ENCODE measurements at places on chromosomes 2 and 18.
A peak's percentile ranks its signal among the peaks of the same experiment; 100 is the strongest.

GRCh38 chr2:36834731-36835524, 131.4 kb downstream of the STRN start:
- DNase-seq: no peak

GRCh38 chr2:186485871-186486650, at the start of gene ZC3H15:
Gene ZC3H15 (plus strand): TSS chr2:186486260. CDS start chr2:186486383, 123 bp downstream.
- DNase-seq: peak; percentile 97

- DNase-seq: peak; percentile 23
These were observed 88.0 kb downstream of the COMMD1 start for GRCh38 chr2:61993422-61994024.

DNA sequence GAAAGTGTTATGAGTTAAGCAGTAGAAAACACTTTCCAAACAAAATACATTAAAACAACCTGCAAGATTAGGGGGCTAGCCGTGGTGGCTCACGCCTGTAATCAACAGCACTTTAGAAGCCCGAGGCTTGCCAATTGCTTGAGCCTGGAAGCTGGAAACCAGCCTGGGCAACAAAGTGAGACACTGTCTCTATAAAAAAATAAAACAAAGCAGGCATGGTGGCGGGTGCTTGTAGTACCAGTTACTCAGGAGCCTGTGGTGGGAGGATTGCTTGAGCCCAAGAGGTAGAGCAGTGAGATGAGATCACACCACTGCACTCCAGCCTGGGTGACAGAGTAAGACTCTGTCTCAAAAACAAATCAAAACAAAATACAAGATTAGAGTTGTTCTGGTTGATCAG, 208.3 kb downstream of the ERBB4 start:
- no peak for DNase-seq

- DNase-seq: no peak
These were observed 15.2 kb downstream of the SMAD2 start for GRCh38 chr18:47915229-47915628.

DNA sequence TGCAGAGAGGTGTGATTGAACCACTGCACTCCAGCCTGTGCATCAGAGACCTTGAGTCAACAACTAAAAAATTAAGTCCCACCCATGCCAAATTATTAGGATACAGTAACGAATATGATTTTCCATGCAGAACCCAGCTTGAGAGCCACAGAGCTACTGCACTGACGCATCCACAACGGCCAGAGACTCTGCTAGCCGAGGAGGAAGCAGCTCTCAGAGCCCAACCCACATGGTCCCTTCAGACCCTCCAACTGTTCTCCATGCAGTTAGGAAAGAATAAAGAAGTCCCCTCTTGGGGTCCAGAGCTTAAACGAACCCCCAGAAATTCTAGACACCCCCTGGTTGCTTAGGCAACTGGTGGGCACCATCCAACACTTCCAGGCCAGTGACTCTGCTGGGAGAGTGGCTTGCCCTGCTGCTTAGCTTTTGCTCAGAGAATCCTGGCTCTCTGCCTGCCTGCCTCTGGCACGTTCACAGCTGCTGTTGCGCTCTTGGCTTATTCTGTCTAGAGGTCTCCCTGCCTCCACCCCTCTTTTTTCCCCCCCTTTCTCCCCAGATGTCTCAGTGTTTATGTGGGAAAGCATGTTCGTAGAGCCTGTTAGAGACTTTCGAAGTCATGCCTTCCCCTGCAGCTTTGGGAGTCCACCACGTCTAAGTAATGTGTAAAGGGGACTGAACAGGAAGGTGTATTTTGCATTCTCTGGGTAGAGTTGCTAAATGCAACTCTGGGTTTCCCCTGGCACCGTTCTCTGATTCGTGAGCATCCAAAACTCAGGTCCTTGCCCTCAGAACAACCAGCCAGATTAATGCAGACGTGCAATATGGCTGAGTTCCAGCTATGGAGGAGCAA, 26.0 kb upstream of the SP3 start:
- DNase-seq: no peak

- DNase-seq: no peak
These were observed 78.9 kb downstream of the CD8B2 start for GRCh38 chr2:106566050-106566449.

DNA sequence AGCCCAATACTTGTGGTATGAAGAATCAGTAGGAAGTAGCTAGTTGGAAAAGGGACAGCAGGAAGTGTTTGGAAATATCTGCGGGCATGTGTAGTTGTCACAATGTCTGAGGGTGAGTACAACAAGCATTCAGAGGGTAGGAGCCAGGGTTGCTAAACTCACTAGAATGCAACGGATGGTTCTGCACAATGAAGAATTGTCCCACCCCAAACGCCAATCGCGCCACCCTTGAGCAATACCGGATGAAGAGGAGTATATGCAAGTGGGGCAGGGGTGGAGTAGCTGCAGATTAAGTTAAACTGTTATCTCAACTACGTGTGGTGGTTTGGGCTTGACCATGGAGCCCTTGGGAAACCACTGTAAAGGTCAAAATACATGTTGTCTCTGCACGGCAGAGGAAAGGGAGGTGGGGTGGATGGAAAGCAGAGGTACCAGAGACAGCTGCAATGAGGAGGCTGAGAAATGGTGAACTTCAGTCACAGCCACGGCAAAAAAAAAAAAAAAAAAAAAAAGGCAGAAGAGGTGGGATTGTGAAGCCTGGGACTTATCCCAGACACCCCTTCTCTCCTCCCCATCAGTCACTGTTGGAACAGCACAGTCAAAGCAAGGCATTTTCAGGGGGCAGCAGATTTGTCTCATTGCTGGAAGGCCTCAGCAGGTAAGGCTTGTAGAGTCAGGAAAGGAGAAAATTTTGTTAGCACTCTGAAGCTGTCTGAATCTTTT, 5.2 kb downstream of the CCL20 start:
- DNase-seq: no peak

DNA sequence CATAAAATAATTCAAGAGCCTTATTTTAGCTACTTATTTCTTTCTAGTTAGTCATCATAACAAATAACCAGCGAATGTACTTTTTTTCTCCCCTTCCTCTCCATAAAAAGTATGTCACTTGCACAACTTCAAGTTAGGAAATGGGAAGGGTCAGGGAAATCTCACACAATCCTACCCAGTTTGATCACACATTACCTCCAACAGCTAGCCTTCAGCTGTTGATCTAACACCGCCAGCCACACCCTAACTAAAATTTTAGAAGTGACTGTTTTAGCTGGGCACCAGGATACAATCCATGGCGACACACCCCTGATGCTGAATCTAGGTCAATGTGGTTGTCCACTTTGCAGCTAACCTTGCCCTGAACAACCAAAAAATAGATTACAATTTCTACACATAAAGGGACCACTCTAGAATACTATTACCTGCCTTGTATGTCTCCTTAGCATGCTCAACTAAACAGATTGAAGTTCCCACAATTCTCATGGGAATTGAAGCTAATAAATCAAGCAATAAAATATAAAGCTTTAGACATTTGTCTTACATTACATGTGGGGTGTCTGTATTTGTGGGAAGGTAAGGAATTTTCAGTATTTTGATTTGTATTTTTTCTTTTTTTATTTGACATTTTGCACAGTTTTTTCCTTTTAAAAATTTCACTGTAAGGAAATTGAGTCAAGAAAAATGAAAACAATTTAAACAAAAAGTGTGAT, 7.3 kb upstream of the COL3A1 start:
- no peak for DNase-seq

DNA sequence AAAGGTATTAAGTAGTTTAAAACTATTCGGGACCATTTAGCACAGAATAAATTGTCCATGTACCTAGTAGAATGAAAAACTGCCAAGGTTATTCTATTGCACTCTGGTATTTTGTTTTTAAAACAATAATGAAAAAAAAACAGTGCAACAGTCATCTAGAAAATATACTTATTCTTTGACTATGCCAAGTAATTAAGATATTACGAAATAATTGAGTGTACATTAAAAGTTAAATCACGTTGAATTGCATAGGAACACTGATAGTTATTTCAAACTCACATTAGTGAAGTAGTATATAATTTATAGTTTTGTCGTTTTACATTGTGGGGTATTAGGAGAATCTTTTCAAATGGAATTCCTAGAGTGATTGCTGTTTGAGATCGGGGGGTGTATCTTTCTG, 20.1 kb downstream of the R3HDM1 start:
- no peak for DNase-seq

DNA sequence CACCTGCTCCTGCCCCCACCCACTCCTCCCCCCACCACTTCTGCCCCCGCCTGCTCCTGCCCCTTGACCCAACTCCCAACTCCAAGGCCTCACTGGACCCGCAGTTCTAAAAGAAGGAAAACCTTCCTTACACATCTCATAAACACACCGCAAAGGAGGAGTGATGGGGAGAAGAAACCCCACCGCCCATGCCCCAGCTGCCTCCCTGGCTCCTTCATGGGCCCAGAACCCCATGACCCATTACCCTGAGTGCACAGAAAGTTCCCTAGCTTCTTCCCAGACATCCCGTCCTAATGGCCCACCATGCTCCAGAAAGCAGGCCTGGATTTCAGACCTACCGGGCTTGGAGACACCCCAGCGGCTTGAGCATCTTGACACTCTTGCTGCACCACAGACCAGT, 17.8 kb upstream of the CNDP2 start:
- DNase-seq: no peak

DNA sequence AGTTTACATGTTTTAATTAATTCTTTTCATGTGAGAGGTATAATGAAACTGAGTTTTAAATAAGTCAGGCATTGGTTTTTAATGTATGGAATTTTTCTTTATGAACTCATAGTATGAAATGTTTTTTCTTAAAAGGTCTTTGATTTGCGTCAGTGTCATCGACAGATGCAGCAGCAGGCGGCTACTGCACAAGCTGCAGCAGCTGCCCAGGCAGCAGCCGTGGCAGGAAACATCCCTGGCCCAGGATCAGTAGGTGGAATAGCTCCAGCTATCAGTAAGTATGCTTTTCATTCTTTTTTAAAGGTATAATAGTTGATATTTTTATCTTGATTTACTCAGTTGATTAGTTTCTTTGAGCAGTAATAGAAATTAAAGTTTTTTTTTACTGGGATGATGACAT, 46.5 kb downstream of the SMAD4 start:
- DNase-seq: no peak

DNA sequence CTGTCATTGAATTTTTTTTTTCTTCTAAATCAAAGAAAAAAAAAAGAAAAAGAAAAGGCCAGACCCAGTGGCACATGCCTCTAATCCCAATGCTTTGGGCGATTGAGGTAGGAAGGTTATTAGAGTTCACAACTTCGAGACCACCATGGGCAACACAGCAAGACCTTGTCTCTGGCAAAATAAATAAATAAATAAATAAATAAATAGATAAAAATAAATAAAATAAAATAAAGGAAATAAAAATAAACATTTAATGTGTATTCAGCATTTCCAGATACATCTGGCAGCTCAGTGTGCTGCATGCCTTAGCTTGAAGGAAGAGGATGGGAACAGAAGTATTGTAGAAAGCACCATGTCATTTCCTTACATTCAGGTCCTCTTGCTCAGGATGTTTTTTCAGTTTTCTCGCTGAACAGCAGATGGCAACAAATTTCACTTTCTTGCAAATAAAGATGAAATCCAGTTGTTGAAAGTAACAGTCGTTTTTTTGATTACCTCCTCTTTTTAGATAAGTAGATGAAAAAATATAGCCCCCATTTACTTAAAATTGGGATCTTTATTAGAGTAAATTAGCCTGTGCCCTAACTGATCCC, 25.7 kb upstream of the FAM178B start:
- DNase-seq: peak; percentile 55

- no peak for DNase-seq
These were observed 1.5 kb upstream of the VSNL1 start for GRCh38 chr2:17538844-17539554.

DNA sequence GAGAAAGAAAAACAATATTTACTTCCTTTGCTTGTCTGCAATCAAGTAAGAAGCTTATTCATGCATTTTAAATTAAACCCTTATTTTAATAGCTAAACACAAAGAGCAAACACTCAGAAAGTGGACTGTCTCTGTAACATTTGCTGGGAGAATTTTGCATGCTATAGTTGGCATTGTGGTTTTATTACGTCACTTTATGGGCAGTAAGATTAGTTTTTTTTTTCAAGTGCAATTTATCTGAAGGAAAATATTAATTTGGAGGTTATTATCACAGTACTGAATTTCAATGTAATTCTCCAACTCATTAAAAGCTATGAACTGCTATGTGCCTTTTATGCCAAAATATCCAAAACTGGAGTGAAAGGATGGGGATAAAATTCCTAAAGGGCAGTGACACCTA, 103.3 kb downstream of the TMEFF2 start:
- no peak for DNase-seq

DNA sequence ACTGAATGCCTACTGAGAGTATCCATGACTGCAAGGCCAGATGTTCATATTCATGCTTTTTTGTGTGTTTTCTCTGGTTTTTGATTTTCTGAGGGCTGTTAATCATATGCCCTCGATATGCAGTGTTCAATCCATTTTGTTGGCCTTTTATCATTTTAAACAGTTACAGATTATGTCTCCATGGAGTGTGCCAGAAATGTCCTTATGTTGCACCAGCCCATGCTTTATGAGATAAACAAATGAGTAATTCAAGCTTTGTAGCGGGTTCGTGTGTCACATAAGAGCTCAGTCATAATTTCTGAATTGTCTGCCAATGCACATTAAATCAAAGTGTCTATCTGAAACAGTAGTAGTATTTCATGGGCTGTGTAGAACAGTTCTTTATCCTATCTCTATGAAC, 583.0 kb downstream of the THSD7B start:
- no peak for DNase-seq

GRCh38 chr2:130744287-130745117, 10.8 kb upstream of the AMER3 start:
- DNase-seq: no peak

GRCh38 chr18:51342815-51343214, 145.3 kb upstream of the MEX3C start:
- DNase-seq: no peak

- DNase-seq: no peak
These were observed 116.3 kb upstream of the PGAP1 start for GRCh38 chr2:197042739-197043196.

DNA sequence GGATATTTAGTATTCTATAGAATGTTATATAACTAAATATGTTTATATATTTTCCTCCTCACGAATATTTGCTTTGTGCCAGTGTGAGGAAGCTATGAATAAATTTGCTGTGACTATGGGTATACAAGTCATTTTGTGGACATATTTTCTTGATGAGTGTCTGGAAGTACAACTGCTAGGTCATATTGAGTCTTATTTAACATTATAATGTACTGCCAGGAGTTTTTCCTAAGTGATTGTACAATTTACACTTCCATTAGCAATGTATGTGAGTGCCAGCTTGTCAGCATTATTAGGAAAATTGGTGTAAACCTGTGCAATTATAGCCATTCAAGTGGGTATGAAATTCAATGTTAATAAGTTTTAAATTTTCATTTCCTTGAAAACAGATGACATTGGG, 1328.9 kb upstream of the TMEFF2 start:
- no peak for DNase-seq

DNA sequence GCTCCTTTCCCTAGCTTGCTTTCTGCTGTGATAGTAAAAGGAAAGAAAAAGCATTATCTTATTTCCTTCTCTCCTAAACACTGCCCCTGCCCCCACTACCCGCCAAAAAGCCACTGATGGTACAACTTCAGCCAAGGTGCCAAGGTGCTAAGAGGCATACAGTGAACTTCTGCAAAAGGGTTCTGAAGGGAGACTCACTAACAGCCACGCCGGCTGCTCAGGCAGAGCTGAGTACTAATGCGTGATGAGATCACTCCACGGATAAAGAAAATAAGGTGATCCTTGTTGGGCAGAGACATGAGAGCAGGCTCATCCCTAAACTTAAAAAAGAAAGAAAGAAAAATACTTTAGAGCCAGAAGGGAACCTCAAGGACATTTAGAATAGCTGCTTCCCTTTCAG, 60.5 kb upstream of the PXDN start:
- no peak for DNase-seq
